ENCODE measurements at places on chromosomes 1 and 21.

DNA sequence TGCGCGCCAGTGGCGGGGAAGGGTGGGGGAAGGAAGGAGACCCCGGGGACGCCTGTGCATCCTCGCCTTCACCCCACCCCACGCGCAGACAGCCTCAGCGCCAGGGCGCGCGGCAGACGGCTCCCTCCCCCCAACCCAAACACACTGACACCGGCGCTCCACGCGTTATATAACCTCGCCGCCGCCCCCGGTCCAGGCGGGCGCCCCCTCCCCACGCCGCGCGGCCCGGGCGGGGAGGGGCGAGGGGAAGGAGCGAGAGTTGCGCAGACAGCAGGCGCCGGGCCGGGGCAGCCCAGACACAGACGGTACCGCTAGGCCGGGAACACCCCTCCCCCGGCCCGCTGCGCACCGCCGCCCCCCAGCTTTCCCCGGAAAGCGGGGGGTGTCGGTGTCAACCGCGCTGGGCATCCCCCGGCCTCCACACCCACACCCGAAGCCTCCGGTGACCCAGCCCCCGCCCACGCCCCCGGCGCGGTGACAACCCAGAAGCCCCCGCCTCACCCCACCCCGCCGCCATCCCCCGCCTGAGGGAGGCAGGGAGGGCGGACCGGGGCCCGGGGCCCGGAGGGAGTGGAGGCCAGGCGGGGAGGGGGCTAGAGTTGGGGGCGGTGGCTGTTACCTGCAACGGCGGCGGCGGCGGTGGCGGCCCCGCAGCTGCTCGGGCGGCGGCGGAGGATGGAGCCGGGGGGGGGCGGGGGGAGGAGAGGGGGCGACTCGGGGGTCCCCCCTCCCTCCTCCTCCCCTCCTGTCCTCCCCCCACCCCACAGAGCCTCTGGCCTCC, 432 bp downstream of the AKT3 start:
- DNase-seq: peak; percentile 74

GRCh38 chr1:1779691-1780597, 1.7 kb upstream of the NADK start:
- peak; percentile 78 for DNase-seq

DNA sequence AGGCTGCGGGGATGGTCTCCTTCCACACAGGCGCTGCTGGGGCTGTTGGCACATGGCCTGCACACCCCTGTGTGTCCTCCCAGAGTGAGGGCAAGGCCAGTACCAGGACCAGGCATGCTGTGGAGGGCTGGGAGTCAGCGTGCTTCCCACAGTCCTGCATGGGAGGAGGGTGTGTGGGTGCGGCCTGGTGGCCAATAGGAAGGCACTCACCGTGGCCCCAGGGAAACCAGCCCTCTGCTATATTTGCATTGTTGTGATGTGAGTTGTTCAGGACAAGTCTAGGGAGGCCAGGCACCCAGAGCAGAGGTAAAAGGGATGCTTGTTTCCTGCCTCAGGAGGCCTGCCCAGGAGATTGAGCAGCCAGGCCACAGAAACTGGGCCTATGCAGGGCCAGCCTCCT, 59.5 kb downstream of the S100B start:
- no peak for DNase-seq

- DNase-seq: no peak
Measured at GRCh38 chr21:27674041-27674615, 707.2 kb upstream of the ADAMTS5 start.

DNA sequence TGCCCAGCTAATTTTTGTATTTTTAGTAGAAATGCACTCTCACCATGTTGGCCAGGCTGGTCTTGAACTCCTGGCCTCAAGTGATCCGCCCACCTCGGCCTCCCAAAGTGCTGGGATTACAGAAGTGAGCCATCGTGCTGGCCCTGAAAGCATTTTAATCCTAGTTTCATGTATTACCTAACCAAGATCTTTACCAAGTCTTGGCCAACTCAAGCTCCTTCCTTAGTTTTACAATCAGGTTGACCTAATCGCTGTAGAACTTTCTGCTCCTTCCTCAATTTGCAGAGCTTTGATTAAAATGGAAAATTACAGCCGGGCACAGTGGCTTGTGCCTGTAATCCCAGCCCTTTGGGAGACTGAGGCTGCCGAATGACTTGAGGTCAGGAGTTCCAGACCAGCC, 3.2 kb upstream of the TMEM63A start:
- DNase-seq: no peak

- DNase-seq: no peak
Measured at GRCh38 chr21:37153196-37153934, 80.3 kb downstream of the TTC3 start.

DNA sequence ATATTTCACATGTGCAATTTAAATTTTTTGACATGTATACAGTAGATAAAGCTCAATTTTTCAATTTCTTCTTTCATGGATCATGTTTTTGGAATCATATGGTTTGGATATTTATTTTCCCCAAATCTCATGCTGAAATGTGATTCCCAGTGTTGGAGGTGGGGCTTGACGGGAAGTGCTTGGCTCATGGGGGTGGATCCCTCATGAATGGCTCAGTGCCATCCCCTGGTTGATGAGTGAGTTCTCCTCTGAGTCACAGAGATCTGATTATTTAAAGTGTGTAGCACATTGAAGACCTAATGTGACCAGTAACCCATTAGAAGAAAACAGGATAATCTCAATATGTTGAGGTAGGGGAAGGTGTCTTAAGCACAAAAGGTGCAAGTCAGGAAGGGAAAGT, 9.1 kb upstream of the IFI16 start:
- no peak for DNase-seq

- no peak for DNase-seq
Measured at GRCh38 chr1:115924770-115925169, 51.5 kb upstream of the SLC22A15 start.

- no peak for DNase-seq
Measured at GRCh38 chr1:160211046-160211790, 6.0 kb downstream of the PEA15 start.

DNA sequence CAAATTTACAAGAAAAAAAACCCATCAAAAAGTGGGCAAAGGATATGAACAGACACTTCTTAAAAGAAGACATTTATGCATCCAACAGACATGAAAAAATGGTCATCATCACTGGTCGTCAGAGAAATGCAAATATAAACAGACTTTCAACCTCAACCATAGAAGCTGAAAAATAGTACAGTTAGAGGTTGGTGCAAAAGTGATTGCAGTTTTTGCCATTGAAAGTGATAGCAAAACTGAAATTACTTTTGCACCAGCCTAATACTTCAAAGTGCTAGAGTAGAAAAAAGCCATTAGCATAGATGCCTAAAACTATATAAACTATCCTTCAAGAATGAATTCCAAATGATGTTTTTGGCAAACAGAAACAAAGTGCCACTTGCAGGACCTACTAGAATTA, 365.8 kb upstream of the DPYD start:
- no peak for DNase-seq

- DNase-seq: no peak
Measured at GRCh38 chr1:100130552-100131077, 2.1 kb downstream of the SASS6 start.

GRCh38 chr1:66397192-66397591, 136.8 kb upstream of the SGIP1 start:
- DNase-seq: no peak

DNA sequence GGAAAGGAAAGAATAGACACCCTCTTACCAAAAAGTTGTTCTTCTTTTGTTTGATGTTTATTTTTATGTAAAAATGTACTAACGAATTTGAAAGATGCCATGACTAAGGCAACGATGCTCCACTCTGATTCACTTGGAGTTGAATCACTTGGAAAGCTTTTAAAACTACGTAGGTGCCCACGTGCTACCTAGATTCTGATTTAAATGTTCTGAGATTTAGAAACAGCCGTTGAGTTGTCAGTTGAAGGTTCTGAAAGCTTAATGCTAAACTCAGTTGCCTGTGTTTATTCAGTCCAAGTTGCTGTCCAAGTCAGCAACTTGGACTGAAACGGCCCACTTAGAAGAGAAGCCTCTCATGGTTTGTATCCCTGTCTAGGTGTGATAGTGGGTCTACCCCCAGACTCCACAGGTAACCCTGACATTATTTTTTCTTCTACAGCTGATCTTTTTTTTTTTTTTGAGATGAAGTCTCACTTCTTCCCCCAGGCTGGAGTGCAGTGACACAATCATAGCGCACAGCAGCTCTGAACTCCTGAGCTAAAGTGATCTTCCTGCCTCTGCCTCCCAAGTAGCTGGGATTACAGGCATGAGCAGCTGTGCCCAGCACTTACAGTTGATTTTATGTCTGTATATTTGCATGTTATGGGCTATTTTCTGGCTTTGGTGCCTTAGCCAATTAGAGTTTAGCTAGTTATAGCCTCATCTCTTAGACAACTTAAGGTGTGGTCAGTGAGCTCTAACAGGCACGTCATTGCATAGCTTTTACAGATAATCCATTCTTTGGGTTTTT, 1.4 kb upstream of the VAMP4 start:
- DNase-seq: peak; percentile 35

DNA sequence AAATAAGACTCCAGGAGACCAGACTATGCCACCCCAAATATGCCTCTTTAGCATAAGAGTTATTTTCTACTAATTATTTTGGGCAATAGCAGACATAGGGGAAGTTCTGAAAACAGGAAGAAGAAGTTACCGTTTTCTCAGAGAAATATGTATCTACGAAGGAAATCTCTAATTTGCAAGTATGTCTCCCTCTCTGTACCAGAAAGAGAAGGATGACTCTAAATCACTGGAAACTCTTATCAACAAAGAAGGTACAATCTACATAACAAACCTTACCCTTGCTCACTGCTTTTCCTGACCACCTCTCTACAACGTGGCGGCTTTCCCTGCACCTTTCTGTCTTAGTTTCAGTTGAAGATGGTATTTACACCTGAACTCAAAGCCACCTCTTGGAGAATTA, 49.0 kb downstream of the OMA1 start:
- DNase-seq: no peak

DNA sequence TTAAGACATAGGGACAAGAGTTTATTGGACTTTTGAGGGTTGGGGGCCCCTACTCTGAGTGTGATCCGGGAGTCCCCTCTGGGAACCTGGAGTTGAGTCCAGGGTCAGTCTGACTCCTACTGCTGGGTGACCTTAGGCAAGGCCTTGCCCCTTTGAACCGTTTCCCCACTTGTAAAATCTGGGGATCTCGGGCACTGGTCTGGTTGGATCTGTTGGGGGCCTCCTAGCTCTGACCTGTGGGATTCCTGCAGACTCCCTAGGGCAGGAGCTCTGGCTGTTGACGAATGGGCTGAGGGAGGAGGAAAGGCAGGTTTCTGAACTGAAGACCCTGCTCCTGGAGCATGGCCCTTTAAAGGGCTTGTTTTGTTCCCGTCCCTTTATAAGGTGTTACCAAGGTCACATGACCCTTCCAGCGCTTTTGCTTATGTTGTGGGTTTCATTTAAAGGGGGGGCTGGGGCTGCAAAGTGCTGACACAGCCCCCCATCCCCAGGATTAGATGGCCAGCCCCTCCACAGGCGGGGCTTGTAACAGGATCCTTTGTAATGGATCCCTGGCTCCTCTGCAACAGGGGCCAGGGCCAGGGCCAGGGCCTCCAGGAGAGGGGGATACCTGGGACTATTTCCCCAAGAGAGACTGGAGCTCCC, 50.7 kb downstream of the YARS1 start:
- no peak for DNase-seq

GRCh38 chr1:233364695-233365539, 37.4 kb downstream of the MAP3K21 start:
- DNase-seq: no peak

- DNase-seq: no peak
Measured at GRCh38 chr21:45529785-45530422, 12.3 kb downstream of the SLC19A1 start.

All from activated CD4-positive, alpha-beta T cell treated with anti-CD3 and anti-CD28 coated beads for 36 hours (primary cell).